T-helper 22 cell (primary cell): ENCODE measurements at places on chromosomes 7 and 10.

DNA sequence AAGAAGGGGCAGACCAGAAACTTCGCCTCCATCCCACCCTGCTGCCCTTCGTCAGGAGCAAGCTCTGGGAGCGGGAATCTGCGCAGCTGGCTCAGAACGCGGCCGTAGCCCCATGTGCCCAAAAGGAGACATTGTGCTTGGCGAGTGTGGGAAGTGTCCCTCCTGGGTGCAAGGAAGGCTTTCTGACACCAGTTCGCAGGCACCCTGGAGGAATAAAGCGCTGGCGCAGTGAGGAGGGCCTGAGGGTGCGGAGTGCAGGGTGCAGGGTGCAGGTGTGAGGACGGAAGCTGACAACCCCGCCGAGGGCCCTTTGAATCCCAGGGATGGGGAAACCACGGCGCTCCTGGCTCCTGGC, 811 bp downstream of the SLIT1 start:
- no peak for DNase-seq

- no peak for DNase-seq
These were observed 82.8 kb downstream of the AHCYL2 start for GRCh38 chr7:129307592-129307991.

GRCh38 chr10:59670269-59670668, 39.4 kb downstream of the SLC16A9 start:
- no peak for DNase-seq

DNA sequence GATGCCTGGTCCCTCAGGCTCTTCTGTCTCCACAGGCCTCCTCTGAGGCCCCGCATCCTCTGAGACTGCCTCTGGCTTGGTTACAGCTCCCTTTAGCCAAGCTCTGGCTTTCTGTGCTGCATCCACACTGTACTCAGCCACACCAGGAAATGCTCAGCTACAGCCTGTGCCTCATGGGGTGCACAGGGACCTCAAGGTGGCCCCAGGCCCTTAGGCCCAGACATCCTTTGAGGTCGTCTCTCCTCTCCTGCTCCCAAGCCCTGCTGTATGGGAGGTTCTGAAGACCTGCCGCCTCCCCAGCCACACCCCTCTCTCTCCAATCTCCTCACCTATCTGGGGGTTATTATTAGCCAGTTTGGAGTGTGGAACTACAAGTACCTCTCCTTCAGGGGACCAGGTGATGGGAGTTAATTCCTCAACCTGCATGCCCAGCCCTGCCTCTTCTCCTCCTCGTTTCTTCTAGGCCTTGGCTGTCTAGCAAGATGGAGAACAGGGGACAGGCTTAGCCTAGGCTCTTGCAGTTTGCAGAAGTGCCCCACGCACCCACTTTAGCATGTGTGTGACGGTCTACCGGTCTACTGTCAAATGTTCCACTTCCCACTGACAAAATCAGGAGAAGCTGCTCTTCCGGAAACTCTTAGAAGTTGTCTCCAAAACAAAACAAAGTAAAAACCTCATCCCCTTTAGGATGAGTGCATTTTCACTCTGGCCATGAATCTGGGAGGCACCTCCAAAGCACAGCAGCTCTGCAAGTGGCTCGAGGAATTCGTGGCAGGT, 64.0 kb upstream of the WAC start:
- DNase-seq = no peak
